ENCODE measurements at places on chromosomes 2 and 18.

GRCh38 chr18:1463981-1464380 is 559.3 kb downstream of the ADCYAP1 start:
- DNase-seq = no peak

DNA sequence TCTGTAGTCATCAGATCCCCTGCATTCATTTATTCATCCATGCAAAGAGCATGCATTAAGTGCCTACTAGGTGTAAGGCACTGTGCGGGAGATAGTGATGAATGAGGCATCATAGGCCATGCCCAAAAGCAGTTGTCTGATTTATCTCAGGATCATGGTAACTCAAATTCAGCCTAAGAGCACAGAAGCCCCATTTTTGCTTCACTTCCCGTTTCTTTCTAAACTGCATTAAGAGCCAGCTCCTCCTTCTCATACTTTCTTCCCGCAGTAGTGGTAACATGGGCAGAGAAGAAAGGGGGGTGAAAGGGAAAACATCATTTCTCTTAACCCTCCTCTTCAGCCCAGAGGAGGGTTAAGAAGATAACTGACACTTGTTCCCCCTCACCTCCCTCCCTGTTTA is 2.9 kb downstream of the GPR45 start:
- DNase-seq = no peak

DNA sequence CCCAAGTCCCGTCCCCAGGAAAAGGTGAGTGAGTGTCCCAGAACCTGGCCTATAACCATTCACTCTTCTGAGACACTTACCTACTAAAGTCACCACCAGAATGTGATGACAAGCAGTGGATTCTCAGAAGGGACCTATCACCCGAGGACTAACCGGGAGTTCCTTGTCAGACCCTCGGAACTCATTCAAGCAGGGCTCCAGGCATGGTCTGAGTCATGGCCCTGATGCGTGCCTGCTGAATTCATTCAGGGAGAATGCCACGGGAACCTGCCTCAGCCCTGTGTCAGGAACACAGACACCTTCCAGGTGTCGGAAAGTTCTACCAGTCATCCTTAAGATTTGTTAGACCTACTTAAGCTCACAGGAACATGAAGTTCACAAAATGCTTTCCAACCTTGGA is 29.8 kb downstream of the ALPK2 start:
- no peak for DNase-seq

GRCh38 chr2:234691214-234691575 is 194.3 kb upstream of the ARL4C start:
- no peak for DNase-seq

DNA sequence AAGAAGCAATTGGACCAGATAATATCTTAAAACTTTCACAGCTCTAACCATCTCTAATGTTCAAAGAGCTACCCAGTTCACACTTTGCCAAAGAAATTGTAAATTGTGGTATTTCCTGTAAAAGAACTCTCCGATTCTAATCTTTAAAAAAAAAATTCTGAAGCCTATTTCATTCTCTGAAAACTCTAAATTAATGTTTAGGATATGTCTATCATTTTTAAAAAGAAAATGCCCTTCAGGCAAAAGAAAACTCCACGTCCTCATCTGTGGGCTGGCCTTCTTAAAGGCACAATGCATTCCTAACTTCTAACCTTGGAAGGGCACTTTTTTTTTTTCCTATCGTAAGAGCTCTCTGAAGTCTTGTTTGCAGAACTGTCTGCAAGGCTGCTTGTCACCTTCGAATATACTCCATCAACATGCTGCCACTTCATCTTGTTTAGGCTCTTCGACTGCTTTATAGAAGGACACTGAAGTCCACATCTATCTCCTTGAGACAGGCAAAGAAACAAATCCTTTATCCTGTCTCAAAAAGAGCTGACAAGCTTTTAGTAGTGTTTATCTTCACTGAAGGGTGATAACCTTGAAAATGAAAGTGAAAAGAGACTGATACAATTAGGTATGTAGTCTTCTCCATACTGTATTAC is 124.3 kb upstream of the SLC39A10 start:
- DNase-seq = peak; percentile 57

Measured in CD8-positive, alpha-beta memory T cell (primary cell).